ENCODE measurements at places on chromosomes 12 and 14. TPM values are rescaled to one million over a fixed set of nuclear protein-coding genes. Genes with fewer than 3 reads are reported as not detected.

MIPOL1 gene
- total RNA-seq = 0.14 TPM

CACNA1C gene
- 0.07 TPM for total RNA-seq

CCDC175 gene
- not detected for total RNA-seq

PIK3C2G gene
- total RNA-seq = not detected

OASL gene
- total RNA-seq = 26.5 TPM

CPM gene
- total RNA-seq = 19.8 TPM

NGB gene
- not detected for total RNA-seq

CD4 gene
- total RNA-seq = 290 TPM

RNASE1 gene
- total RNA-seq = not detected

CHGA gene
- not detected for total RNA-seq

ARHGAP9 gene
- 88.4 TPM for total RNA-seq

SLC7A7 gene
- 0.10 TPM for total RNA-seq

SOX5 gene
- total RNA-seq = 0.70 TPM

CDCA3 gene
- 80.3 TPM for total RNA-seq

AQP6 gene
- total RNA-seq = not detected

FITM1 gene
- not detected for total RNA-seq

NXPH4 gene
- 0.24 TPM for total RNA-seq

MEG3 gene
- total RNA-seq = not detected

KRT8 gene
- total RNA-seq = 0.51 TPM

PRH2 gene
- not detected for total RNA-seq

LRRIQ1 gene
- not detected for total RNA-seq

COL2A1 gene
- total RNA-seq = not detected

CCDC196 gene
- not detected for total RNA-seq

TBC1D30 gene
- 0.36 TPM for total RNA-seq

CEBPE gene
- 0.34 TPM for total RNA-seq

CLEC7A gene
- total RNA-seq = not detected

TEX52 gene
- not detected for total RNA-seq

OR2AP1 gene
- total RNA-seq = not detected

LRTM2 gene
- total RNA-seq = not detected

CMA1 gene
- total RNA-seq = not detected

NPFF gene
- 0.58 TPM for total RNA-seq

SERPINA1 gene
- total RNA-seq = 24.5 TPM

GLI1 gene
- 0.07 TPM for total RNA-seq

LRP1-AS gene
- total RNA-seq = not detected

PCNX1 gene
- 39.2 TPM for total RNA-seq

RNU4-1 gene
- 1,180 TPM for total RNA-seq

B4GALNT1 gene
- 1.7 TPM for total RNA-seq

CLEC2A gene
- total RNA-seq = not detected

CACNA2D4 gene
- total RNA-seq = 11.7 TPM

DYNLL1 gene
- total RNA-seq = 184 TPM

PTCSC3 gene
- not detected for total RNA-seq

KLRD1 gene
- total RNA-seq = 0.22 TPM

Data from activated CD4-positive, alpha-beta memory T cell treated with anti-CD3 and anti-CD28 coated beads for 36 hours (primary cell).